ENCODE measurements at places on chromosomes 13 and 19. TPM values are rescaled to one million over a fixed set of nuclear protein-coding genes. Genes with fewer than 3 reads are reported as not detected.

DNA sequence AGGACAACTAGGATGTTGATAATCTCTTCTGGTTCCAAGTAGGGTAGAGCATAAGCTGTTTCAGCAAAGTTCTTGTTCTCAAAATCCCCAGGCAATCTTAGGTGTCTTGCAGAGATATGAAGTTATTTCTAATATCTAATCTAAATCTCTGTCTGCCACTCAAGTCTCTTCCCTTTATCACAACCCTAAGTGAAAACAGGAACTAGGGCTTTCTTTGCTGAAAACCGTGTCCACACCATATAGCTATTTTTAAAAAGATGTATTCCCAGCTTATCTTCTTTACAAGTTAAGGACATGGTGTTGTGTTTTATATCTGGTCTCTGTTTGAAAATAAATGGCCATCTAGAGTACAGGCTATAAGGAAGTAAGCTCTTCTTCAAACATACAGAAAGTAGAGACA lies 11.3 kb upstream of the RNASEH2B start:
- DNase-seq, result no peak

DNA sequence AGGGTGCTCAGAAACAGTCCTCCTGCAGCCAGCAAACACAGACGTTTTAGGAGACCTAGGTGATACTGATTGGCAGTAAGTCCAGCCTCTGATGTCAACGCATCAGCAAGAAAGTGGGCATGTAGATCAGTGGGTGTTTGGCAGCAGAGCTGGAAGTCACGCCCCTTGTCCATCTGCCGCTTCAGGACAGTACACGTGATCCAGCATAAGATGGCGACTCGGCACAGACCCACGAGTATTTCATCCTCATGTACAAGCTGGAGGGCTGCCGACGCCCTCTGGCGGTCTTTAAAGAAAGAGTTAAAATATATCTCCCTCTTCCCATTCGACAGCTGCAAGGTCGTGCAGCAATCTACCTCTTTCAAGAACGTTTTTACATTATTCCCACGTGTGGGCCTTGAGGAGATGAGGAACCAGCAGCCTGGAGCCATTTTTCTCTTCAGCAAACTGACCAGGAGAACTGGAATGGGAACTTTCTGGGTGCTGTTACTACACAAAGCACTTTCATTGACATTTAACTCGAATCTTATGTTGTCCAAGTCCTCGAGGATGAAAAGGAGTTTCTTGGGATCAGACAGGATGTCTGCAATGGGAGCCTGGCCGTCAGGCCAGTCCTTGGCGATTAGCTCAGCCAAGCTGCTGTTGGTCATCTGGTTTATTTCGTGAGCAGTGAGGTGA lies 22.3 kb downstream of the NLRP11 start:
- peak; percentile 17 for DNase-seq

- DNase-seq, result no peak
Observed at GRCh38 chr13:112248862-112249592, 127.1 kb upstream of the SPACA7 start.

GRCh38 chr19:17765069-17765618 lies 13.9 kb downstream of the FCHO1 start:
- DNase-seq, result peak; percentile 71

DNA sequence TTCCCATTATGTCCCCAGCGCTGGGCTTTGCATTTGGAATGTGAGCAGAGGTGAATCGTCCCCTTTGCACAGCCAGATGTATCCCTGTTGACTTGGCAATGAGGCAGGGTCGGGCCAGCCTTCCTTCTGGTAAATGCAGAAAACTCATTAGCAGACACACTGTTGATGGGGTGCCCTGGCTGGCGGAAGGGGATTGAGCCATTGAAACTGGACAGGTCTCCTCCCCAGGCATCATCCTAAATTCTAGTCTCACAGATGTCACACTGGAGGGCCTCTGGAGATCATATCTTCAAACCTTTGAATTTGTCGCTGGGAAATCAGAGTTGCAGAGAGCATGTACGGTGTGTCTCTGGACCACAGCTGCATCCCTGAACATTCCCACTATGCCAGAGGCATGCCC lies 219.5 kb upstream of the TSHZ3 start:
- DNase-seq, result no peak

- peak; percentile 42 for DNase-seq
Observed at GRCh38 chr19:1465191-1466016, 13.6 kb downstream of the C19orf25 start.

- no peak for DNase-seq
Observed at GRCh38 chr13:76725211-76725610, 161.0 kb downstream of the KCTD12 start.

DNA sequence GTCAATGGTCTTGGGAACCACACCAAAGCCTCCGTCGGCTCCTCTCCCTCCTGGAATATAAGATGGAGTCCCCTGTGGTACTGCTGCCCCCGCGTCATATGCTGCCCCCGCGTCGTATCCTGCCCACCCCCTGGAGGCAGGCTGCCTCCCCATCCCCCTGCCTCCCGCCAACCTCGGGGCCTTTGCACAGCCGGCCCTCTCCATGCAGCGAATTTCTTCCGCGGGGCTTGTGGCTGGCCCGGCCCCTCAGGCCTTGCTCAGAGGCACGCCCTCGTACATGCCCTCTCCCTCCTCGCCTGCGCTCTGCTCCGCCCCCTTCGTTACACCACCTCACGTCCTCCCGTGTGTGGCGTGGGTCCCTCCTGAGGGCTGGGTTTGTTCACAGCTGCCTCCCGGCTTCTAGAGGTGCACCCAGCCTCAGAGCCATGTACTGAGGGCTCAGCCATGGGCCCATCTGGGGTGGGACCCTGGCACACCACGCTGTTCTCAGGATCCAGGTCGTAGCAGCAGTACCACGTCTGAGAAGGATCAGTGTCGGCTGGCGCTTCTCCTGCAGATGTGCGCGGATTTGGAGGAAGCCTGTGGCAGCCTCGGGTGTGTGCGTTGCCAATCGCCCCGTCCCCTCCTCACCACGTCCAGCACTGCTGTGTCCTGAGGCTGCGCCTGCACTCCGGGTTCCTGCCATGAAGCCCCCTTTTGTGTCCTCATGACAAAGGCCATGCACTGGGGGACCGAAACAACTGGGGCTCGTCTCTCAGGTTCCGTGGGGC lies 47.7 kb downstream of the MCF2L start:
- no peak for DNase-seq

- DNase-seq, result peak; percentile 12
Observed at GRCh38 chr13:27712421-27712820, 79.9 kb upstream of the GSX1 start.

DNA sequence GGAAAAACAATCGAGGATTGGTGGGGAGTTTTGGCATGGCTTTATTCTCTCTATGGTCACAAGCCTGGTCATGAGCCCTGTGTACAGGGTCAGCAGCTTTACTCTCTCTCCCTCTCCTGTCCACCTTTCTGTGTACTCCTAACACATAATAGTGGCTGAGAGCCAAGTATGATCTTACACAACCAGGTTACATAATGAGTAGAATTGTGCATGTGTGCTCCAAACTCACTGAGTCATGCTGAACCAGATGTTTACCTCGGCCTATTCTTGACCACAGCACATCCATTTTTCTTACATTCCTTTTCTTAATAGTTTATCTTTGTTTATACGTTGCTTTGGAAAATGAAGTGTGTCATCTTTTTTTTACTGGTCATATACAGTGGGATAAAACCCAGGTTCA lies 53.1 kb downstream of the ZNF254 start:
- peak; percentile 89 for DNase-seq

DNA sequence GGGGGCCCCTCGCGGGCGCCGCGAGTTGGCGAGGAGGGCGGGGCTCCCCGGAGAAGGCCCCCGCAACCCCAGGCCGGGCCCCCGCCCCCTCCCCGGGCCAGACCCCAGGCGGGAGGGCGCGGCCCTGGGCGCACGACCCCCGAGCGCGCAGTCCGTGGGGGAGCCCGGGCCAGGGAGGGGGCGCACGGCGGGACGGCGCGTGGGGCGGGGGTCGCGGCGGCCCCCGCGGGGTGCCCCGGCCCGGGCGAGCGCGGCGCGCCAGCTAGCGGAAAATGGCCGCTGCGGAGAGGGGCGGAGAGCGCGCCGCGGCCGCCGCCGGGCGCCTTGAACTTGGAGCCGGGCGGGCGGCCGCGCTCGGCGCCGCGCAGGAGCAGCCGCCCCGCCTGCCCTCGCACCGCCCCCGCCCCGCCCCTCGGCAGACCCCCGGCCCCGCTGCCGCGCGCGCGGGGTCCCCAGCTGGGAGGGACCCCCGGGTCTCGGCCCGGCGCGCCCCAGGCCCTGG lies 6.4 kb upstream of the NFIC start:
- DNase-seq, result no peak

DNA sequence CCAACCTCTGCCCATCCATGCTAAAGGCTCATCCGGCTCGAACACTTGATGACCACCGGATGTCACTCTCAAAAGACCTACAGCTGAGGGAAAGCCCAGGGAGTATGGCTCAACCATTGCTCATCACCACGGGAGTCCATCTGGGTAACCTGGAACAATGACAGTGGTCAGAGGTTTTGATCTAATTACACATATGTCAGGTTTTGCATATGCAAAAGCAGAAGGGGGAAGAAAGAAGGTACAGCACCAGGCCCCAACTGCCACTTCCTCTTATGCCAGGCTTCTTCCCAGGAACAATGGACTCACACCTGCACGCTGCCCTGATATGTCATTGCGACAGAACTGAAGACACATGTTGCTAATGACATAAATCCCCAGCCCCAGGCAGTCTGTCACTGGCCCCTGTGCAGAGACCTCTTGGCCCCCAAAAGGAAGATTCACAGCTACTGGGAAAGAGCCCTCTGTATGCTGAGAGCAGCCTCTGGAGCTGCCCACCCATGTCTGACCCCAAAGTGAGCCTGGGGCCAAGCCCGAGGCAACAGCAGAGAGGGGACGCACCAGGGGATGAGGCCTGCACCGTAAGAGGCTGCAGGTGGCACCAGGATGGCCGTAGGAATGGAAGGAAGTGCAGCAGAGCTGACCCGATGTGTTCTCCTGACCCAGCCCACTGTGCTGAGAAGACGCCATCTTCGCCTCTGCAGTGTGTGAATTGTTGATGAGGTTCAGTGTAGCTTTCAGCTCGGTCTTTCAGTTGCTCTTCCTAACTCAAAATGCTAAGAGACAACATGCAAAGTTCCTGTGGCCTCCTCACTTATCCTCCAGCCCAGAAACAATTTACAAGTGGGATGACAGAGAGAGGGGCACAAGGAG lies 26.3 kb downstream of the EPS15L1 start:
- no peak for DNase-seq

- DNase-seq, result no peak
Observed at GRCh38 chr13:39729156-39729555, 73.7 kb downstream of the COG6 start.

DNA sequence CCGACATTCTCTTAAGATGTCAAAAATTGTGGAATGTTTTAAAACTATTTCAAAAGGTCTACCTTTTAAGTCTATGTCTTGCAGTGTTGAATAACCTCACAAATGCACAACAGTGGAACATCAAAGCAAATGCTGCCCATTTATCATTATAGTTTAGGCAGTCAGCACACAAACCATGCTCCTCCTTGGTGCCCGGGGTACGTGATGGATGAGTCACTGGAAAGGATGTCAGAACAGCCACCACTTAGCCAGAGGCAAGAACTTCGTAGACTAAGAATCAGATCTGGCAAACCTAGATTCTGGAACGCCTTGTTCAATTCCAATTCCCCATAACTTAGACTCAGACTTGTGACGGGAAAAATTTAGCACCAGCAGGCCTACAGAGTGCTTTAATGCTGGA lies 343.6 kb downstream of the FGF9 start:
- DNase-seq, result peak; percentile 21

- no peak for DNase-seq
Observed at GRCh38 chr13:108194435-108194936, 20.9 kb downstream of the LIG4 start.

DNA sequence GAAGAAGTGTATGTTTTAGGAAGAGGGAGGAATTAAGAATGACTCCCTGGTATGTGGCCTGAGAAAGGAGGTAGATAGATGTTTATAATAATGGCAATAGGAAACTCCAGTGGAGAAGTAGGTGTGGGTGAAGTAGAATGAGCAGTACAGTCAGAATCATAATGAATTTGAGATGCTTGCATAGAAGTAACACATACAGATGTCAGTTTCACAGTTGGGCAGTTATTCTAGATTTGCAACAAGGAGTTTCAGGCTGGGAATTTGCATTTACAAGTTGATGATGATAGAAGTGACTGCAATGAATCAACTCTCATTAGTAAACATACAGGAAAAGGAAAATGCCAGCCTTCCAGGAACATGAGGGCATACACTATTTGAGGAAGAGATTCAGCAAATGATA lies 149.0 kb downstream of the SLITRK1 start:
- DNase-seq, result no peak

DNA sequence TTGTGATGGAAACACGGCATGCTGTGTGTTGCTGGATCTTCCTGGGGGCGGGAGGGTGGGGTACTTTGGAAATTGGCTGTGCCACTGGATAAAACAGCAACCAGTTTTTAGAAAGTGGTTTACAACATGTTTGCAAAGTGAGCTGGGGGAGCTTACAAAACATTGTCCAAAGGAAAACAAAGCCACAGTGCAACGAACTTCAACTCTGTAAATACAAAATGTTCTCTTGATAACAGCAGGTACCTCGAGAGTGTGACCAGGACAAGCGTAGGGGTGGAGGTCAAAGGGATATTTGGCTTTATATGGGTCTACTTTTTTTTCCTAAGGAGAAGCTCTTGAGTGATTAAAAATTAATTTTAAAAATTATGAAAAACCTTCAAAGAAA lies 2.5 kb downstream of the IGSF23 start:
- DNase-seq, result no peak

DNA sequence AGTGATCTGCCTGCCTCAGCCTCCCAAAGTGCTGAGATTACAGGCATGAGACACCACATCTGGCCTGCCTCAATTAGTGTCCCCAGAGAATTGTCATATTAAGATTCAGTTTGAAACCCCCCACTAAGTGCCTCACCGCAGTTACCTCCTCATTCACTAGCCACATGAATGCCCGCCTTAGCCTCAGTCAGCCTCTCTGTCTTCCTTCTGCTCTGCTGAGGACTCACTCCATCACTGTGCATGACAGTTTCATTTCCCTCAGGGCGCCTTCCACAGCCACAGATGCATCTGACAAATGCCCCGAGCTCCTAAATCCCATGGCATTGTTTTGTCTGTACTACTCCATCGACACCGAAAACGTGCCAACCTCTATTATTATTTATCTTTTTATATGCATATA lies 23.3 kb downstream of the MIPEP start:
- no peak for DNase-seq

The FFAR3 gene
- not detected for total RNA-seq

The TSKS gene
- total RNA-seq, result not detected

The IL11 gene
- total RNA-seq, result 1.3 TPM

The SLC6A16 gene
- under 0.01 TPM for total RNA-seq

The VSTM1 gene
- total RNA-seq, result not detected

The VSTM2B gene
- total RNA-seq, result not detected

The GPR183 gene
- total RNA-seq, result 0.13 TPM

The ZNF600 gene
- 9.1 TPM for total RNA-seq
